Activated CD8-positive, alpha-beta memory T cell treated with anti-CD3 and anti-CD28 coated beads, Interleukin-2, amount 50 U/mL, for 4 hours (primary cell): ENCODE measurements at places on chromosomes 5 and 9.

DNA sequence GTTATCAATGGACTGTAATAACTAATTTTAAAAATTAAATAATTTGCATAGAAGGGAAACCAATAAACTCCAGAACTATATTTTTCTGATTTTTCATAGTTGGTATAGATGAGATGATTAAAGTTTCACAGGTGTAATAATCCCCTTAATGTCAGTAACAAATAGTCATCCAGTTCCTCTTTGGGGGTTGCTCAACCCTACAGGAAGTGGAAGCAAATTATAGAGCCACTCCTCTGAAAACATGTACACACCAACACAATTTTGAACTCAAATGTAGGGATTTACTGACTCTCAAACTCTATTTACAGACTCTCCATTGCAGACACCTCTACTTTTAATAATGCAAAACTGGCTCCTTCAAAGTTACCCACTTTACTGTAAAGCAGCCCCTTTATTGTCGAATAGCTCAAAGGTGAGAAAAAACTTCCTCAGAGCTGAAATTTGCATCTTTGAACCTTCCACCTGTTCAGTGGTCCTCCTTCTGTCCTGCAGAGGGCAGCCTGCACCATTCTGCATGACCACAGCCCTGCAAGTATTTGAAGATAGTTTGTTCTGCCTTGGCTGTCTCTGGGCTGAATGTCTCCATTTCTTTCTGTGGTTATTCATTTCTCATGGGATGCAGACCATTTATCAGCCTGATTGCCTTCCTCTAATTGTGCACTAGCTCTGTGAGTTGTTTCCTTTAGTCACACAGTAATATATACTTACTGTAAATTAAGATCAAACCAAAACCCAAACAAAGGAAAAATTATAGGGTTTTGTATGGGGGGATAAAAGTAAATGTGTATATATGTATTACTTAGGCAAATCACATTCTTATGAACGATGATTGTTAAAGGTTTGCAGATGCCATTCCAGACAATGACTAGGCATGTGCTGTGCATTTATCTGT lies 383.2 kb upstream of the SGCD start:
- DNase-seq = peak; percentile 17

DNA sequence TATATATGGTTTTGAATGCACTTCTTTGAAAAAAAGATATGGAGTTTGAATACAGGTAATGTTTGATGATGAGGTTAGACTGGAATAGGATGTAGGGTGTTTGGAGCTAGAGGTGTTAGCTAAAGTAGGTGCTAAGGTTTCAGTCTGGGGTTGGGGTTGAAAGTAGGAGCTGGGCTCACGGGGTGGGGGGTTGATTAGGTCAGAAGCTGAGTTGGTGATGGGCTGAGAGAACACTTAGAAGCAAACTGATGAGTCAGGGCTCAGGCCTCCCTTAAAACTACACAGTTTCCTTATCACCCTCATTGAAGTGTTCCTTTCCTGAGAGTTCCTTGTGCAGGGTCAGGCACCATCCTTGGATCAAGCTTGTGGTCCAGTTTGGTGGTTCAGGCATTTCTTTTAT lies 308.8 kb upstream of the ADAMTS16 start:
- no peak for DNase-seq

- no peak for DNase-seq
Observed at GRCh38 chr5:104821606-104822005, 1259.0 kb upstream of the NUDT12 start.

DNA sequence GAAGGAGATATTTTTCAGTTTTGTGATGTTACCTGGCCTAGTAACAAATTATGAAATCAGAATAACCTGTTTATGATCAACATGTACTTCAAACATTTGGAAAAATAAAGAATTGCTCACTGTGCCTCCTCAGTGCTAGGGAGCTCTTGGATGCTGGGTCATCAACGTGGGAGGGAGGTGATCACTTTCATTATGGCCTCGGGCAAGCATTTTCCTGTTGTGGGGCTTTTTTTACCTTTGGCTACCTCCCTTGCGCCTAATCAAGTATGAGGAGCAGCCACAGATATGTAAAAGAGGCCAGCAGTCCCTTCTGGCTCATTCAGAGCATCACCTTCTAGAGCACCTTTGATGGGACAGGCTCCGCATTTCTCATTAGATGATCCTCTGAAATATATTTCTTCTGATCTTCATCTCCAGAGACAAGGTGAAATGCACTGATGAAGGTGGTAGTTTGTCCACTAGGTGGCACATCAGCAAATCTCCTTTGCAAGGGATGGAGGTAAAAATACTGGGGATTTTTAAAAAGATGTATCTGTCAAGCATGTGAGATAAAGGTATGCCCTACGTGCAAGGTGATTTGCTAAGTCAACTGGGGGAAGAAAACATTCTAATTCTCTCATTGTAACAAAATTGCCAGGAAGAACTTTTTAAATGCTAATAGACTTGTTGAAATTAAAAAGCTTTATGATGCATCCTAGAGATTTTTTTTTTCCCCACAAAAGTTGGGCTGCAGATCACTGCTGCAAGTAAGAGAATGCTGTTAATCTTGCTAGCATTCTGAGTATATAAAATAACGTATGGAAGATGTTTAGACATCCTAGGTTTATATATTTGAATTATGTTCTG lies 218.2 kb downstream of the MAST4 start:
- peak; percentile 28 for DNase-seq

DNA sequence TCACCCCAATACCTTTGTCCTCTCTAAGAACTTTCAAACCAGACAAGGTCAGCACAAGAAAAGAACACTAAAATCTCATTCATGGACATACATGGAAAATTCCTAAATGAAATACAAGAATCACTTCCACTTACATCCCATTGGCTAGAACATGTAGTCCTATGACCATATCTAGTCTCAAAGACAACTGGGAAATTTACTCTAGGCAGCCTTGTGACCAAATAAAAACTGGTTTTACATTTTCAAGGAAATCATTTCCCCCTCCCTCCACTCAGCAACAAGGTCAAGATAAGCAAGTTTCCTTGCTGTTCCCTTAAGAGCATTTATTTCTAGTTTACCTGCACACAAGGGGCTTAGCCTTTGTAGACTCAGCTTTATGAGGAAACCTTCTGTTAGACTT lies 20.3 kb upstream of the SERINC5 start:
- DNase-seq = no peak

DNA sequence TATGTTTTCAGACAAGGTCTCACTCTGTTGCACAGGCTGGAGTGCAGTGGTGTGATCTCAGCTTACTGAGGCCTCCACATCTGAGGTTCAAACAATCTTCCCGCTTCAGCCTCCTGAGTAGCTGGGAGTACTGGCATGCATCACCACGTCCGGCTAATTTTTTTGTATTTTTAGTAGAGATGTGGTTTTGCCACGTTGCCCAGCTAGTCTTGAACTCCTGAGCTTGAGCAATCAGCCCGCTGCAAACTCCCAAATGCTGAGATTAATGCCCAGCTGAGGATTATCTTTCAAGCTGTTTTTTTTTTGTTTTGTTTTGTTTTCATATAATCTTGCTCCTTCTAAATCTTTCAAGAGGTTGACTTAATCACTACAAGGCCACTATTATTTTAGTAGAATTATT lies 47.3 kb upstream of the SLC28A3 start:
- DNase-seq = no peak

DNA sequence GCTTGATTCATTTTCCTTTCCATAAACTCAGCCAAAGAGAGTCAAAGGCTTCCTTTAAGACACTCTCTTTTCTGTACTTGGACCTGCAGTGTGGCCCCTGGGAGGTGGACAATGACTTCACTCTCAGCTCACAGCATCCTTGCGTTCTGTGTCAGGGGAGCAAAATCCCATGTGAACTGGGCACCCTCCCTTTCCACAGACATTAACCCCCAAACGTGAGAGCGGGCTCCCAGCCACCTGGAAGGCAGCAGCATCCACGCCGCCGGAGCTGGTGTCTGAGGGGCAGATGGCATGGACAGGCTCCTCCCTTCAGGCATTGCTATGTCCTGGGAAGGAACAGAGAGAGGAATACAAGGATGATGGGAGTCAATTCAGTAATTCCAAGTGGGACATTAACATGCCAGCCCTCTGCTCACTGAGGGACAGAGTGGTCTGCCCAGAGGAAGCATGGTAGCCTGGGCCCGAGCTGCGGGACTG lies 39.5 kb downstream of the TRIP13 start:
- no peak for DNase-seq

GRCh38 chr9:21933281-21933680 lies 60.9 kb downstream of the CDKN2A start:
- no peak for DNase-seq

GRCh38 chr9:128098297-128099230 lies 29.0 kb downstream of the PTGES2 start:
- peak; percentile 76 for DNase-seq

DNA sequence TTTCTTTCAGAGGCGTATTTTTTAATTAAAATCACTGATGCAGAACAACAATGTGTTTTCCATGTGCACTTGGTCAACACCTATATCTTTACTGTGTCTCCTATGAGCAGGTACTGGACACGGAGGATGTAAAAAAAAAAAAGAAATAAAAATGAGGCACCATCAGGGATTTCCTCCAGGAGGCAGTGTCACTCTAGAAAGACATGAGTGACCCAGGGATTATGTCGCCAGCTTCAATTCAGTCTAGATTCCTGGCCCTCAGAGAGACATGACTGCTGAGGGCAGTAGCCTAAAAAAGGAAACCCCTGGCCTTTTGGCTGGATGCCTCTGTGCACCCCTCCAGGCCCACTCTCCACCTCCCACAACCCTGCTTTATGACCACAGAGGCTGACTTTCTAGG lies 18.3 kb upstream of the IL33 start:
- no peak for DNase-seq

DNA sequence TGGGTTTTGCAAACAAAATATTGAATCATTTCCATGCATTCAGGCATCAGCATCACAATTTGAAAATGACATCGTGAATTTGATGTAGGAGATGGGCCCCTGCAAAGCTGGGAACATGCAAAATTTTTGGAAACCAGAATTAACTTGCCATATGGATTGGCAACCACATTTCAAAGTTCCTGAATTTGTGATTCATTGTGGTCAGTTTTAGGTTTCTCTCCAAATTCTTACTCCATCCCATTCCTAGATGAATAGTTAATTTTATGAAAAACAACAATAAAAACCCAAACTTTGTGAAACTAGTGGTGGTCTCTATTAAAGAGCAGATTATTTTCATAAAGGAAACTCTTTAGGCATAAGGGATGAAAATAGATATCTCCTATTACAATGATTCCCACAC lies 107.8 kb upstream of the SLIT3 start:
- no peak for DNase-seq

GRCh38 chr5:122895141-122895540 lies 49.7 kb downstream of the SNX24 start:
- no peak for DNase-seq

DNA sequence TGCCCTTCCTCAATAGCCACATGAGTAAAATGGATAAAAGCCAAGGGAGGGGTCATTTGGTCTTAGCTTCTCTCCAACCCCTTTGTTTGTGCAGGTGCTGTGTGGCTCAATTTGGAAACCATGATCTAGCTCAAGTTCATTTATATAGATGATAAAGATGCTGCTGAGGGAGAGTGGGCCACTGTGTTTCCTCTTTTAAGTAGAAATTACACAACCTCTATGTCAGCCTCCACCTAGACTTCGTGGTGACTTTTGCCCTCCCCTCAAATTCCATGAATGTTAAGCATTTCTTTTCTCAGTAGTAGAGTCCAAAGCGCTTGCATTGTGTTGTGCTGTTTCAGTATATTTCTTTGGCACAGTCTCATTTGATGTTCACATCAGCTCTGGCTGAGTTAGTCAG lies 241.4 kb downstream of the ARHGAP26 start:
- no peak for DNase-seq

DNA sequence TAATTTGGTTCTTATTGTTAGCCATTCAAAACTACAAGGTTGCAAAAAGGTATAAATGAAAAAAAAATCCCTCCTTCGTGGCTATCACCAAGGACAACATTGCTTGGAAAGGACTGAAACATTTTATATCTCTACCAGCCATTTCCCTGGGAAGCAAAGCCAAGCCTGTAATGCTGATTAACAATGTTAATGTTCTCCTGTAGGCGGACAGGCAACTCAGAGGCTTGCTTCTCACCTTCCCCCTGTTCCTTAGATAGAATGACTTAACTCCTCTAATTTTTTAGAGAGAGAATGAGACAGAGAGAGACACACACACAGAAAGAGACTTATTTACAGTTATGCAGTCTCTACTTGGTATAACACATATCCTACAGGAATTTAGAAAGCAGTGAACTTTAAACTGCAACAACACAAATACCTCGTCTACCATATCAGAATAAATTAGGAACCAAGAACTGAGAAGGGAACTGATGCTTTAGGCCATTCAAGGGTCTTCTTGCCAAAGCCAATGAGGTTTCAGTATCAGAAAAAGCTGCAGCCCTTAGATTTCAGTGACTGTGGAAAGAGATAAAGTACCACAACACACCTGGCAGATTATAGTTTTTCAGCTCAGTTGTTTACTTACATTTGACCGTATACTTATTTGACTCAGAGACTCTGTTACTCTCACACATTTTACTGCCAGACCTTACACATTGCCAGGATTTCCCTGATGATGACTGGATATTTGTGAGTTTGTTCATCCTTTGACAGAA lies 20.9 kb upstream of the MAN2A1 start:
- DNase-seq = no peak

DNA sequence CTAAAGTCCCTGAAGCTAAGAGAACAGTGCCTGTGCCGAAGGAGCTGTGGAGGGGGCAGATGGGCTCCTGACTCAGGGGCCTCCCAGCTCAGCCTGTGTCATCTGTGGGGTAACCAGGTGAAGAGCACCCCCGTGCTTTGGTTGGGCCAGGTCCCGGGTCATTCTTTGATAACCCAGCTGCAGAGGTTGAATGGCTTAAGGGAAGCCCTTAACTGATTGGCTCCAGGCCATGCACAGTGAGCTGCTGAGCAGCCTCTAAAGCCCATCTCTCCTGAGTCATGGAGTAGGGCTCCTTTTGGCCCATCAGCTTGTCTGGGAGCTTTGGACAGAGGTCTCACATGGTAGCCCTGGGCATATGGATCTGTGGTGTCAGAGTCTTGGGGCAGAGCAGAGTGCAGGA lies 28.7 kb downstream of the COL27A1 start:
- no peak for DNase-seq

DNA sequence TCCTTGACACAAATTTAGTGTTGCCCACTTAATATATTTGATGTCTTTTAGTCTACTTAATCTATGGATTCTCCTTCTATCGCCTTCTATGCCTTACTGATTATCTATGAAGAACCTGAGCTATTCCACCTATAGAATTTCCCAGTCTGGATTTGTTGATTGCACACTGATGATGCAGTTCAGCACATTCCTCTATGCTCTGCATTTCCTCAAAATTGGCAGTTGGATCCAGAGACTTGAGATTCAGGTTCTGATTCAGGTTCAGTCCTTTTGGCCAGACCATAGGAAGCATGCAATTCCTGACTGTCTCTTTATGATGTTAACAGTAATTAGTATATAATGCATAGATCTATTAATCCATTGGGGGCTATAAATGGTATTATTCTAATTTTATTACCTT lies 13.8 kb downstream of the SLC22A5 start:
- no peak for DNase-seq

- DNase-seq = no peak
Observed at GRCh38 chr9:114047717-114048116, 30.4 kb downstream of the AMBP start.

DNA sequence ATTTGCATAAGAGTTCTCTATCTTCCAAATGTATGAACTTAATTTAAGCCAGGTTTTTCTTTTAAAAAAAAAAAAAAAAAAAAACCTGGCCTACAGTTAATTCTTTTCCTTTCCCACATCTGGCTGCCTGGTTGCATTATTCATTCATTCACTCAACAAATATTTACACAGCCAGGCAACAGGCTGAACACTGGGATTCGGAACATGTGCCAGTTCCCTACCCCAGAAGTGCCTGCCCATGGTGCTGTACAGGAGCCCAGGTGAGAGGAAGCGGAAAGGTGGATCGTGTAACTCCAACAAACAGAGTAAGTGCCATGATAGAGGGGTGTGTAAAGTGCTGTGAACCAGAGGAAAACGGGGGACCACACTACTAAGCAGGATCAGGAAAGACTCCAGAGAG lies 93.6 kb downstream of the CDK5RAP2 start:
- DNase-seq = no peak
